DND-41 (cell line): ENCODE measurements at places on chromosomes 2 and 18.
A peak's percentile ranks its signal among the peaks of the same experiment; 100 is the strongest.

- DNase-seq, result no peak
These were observed 85.3 kb downstream of the CDK15 start for GRCh38 chr2:201891676-201892075.

DNA sequence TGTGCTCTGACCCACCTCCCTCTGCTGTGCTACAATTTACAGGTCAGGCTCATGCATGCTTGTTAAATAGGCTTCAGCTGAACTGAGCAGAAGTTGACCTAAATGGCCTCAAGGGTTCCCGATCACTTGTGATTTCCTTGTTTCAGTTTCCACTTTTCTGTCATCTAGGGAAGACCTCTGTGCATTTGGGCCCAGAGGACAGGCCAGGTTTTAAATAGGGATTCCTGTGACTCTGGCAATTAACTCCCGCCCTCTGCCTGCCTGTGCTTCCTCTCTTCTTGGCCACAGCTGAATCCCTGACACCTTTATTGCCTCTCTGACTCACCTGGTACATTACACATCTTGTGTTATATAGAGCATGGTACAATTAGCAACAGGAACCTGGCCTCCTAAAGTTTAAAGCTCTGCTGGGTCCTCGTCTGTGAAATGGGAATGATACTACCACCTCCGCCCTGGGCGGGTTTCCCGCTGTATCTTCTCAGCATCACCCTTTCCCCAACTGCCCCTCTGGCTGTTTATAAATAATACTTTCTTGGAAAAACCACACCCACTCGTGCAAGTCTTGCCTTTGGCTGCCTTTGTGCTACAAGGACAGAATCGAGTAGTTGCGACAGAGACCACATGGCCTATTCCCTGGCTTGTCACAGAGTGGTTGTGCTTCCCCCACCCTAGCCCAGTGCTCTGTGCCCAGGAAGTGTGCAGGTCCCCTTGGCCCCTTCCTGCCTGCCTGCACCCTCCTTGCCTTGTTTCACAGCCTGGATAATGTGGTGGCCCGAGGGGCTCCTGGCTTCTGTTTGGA is 7.9 kb downstream of the CABLES1 start:
- peak; percentile 57 for DNase-seq

GRCh38 chr2:10846110-10846861 is 33.7 kb upstream of the PDIA6 start:
- no peak for DNase-seq

- no peak for DNase-seq
These were observed 36.9 kb downstream of the ADI1 start for GRCh38 chr2:3482363-3482821.

DNA sequence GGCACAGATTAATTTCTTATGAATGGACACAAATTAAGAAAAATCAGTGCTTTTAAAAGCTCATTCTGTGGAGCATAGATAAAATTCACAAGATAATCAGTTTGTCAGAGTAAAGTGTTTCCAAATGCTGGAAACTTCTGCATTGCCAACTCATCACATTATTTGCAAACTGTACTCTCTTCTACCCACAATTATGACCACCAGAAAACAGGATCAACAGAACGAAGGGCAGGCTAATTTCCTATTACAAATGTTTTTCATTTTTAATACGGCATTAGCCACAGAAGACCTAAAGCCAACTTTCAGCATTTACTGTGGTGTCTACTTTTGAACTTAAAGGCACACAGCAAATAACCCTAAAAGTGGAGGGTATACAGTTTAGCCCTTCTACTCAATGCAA is 6.0 kb downstream of the IRS1 start:
- no peak for DNase-seq

- no peak for DNase-seq
These were observed 178.9 kb upstream of the SERPINE2 start for GRCh38 chr2:224217962-224218347.
